ENCODE measurements at places on chromosomes 7 and 10.

- DNase-seq: no peak
Measured at GRCh38 chr7:105872491-105872890, 3.9 kb downstream of the ATXN7L1 start.

- DNase-seq: peak; percentile 65
Measured at GRCh38 chr7:116953906-116954838, 871 bp downstream of the ST7 start.

DNA sequence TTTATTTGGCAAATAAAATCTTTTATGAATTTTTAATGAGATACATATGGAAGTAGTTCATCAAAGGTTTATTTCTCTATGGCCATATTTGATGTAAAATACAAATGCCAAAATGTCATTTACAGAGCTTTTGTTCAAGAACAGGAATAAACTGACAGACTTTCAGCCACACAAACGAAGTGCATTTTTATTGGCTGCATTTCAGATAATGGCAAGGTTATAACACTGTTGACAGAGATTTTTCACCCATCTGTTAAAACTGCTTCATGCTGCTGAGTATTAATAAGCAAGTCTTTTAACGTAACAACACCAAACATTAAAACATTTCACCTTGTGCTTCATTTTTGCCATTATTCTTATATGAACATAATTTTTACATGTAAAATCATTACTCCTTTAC lies 254.4 kb downstream of the ANKRD7 start:
- no peak for DNase-seq

DNA sequence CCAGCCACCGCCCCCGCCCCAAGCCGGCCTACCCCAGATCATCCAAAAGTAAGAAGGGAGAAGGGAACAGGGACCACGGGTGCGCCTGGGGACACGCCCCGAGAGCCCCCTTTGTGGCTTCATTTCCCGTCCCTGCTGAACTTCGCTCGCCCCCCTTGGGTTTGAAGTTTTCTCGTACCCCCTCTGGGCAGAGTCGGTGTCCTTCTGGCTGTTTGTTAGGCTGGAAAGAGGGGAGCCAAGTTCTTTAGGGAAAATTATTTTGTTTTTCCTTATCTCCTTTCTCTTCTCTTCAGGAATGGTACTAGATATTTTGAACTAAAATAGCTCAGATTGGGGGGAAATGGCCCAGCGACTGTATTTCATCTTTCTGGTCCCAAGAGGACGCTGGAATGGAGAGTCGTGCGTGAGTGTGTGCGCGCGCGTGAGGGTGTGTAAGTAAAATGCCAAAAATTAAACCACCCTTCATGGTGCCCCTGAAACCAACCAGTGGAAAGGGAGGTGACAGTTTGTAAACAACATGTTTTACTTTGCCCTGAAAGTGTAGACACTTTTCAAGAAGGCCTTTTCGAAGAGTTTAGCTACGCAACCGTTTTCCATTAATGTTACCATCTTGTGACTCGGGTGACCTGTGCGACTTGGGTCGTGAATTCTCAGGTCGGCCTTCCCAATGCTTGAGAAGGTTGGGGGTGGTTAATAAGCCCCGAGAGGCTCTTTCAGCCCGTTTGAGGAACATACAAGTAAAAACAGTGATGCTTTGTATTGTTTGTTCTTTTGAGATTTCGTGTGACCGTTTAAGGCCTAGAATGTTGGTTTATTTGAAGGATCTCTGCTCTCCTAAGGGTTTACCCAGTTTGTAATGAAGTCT lies 694 bp downstream of the RBM20 start:
- no peak for DNase-seq

- DNase-seq: no peak
Measured at GRCh38 chr7:140992422-140992821, 22.3 kb downstream of the MRPS33 start.

DNA sequence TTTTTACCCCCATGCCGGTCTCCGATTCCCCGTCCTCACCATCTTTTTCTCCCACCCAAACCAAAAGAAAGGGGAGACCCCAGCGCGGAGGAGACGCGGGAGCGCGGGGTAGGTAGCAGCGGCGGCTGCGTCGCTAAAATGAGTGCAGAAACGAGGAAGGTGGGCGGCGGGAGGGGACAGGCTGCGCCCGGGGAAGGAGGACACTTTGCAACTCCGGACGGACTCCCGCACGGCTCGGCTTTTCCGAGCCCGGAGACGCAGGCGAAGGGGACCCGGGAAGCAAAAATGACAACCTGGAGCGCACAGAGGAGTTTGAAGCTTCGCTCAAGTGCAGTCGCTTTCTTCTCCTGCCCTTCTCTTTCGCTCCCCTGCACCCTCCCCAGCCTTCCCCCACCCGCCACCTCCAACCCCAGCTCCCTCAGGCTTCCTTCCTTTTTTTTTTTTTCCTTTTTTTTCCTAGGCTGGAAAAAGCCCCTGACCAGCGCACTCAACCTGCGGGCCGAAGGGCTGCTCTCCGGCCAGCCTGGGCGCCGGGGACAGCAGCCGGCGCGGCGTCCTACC lies 453 bp downstream of the SFMBT2 start:
- no peak for DNase-seq

- DNase-seq: no peak
Measured at GRCh38 chr7:133077394-133077793, 4.5 kb downstream of the CHCHD3 start.

GRCh38 chr10:78640796-78641636 lies 427.8 kb upstream of the ZMIZ1 start:
- no peak for DNase-seq

DNA sequence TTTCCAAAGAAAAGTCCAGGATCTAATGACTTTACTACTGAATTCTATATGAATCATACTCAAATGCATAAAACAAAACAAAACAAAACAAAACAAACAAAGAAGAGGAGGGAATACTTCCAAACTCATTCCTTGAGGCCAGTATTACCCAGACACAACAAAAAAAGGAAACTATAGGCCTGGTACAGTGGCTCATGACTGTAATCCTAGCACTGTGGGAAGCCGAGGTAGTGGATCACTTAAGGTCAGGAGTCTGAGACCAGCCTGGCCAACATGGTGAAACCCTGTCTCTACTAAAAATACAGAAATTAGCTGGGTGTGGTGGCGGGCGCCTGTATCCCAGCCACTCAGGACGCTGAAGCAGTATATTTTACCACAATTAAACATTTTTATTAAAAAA lies 114.6 kb downstream of the NRBF2 start:
- DNase-seq: no peak

DNA sequence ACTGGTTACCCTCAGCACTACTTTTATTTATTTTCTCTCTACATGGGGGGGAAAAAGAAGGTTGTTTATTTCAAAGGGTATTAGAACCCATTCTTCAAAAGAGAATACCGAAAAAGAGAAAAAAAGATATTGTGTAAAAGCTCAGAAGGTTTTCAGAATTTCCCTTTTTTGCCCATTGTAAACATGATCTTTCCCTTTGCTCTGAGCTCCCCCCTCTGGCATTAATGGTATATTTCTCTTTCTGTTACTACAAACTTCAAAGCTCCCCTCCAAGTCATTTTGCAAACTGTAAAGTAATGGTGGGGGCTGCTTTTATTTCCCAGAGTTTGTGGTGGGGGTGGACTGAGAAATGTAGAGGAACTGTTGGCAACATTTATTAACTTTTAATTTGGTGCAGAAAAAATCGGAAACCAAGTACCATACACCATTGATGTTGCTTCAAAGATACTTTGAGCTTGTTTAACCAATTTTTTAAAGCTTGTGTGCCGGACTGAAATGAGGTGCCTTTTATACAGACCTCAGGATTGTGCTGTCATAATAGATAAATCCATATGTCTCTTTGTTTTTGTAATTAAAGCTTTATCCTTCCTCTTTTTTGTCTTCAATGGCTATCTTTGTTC lies 181.5 kb downstream of the EXOC4 start:
- DNase-seq: peak; percentile 11

- no peak for DNase-seq
Measured at GRCh38 chr7:50664461-50664922, 99.3 kb upstream of the DDC start.

- DNase-seq: no peak
Measured at GRCh38 chr7:755413-755805, 28.3 kb upstream of the PRKAR1B start.

DNA sequence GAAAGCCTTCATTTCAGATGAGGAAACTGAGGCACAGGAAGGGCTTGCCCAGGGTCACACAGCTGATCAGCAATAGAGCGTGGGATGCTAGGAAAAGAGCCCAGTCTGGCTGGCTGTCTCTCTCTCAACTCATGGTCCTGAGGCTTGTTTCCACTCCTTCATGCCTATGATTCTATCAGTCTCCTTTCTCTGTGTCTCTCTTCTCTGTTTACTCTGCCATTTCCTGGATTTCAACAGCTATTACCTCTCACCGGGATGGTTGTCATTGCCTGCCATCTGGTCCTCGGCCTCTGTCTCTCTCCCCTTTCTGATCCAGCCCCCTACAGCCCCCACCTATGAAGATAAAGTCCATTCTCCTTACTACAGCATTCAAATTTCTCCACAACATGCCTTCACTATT lies 93.3 kb upstream of the AGBL3 start:
- no peak for DNase-seq

DNA sequence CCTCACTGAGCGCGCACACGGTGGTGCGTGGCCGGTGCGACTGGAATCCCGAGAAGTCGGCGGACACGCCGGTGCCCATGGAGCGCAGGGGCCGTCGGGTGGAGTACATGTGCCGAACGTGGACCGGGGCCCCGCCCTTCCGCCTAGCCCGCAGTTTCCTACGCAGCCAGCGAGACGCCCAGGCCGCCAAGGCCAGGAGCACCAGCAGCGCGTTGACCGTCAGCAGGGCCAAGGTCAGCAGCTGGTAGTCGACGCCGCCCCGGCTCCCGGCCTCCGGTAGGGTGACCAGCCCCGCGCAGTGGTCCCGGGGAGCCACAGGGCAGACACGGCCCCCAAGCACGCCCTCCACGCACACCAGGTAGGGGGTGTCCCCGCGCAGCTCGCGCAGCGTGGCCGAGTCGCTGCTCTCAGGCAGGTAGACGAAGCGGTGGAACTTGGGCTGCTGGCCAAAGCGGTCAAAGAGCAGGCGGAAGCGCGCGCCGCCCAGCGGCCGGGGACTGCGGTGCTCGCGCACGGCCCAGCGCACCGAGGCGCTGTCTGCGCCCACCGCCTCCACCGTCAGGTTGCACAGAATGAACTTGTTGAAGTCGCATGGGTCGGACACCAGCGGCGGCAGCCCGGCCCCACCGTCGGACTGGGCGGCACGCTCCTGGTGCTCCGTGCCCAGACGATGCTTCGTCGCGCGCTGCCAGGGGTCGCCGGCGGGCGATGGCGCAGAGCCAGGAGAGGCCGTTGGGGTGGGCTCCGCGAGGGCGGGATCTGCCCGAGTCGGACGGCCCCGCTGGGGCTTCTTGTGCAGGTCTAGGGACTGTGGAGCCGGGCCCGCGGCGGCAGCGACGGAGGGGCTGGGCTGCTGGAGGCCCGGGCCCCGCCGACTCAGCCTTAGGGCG lies 2.2 kb downstream of the TRIL start:
- no peak for DNase-seq

DNA sequence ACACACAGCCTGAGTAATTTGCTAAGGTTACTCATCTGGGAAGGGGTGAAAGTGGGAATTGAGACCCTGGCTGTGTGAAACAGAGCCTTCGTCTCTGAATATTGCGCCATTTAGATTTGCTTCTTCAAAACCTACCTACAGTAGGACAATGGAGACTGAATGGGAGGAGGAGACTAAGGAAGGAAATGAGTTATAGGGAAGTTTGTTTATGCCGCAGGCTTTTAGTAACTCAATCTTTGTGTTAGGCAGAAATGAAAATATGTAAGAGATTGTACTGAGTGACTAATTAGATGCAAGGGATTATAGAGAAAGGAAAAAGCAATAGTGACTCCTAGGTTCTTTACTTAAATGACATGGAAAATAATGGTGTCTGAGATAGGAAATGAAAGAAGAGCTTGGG lies 80.2 kb downstream of the KCND2 start:
- no peak for DNase-seq

- no peak for DNase-seq
Measured at GRCh38 chr7:134692344-134692705, 45.7 kb downstream of the BPGM start.

DNA sequence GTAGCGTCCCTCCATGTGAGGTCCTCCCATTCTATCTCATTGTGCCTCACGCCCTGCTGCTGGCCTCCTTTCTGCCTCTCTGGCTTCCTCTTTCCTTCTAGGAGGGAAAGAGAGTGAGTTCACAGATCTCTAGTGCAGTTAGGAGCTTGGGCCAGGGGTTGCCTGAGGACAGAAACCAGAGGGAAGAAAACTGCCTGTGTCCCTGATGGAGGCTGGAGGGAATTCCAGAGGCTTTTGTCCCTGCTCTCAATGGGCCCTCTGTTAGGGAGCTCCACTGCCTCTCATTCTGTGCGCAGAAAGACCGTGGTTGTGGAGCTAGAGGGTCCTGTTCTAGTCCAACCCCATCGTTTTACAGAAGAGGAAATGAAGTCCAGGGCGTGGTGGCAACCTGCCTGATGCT lies 4.6 kb downstream of the MARVELD1 start:
- no peak for DNase-seq

- no peak for DNase-seq
Measured at GRCh38 chr10:71073451-71074175, 138.8 kb upstream of the UNC5B start.

DNA sequence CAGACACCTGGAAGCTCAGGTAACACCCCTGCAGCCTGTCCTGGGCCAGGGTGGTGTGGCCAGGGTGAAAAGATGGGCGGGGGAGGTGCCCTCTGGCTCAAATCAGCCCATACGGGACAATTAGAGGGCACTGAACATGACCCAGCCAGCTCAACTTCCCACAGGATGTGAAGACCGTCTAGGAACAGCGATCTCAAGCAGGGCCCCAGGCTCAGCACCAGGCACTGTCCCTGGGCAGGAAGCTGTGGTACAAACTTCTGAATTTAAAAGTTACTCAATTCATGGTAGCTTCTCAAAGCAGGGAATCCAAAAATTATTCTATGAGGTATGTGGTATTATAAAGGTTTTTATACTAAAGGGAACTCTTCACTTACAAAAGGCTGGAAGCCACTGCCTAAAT lies 5.1 kb upstream of the GRB10 start:
- DNase-seq: no peak

- DNase-seq: no peak
Measured at GRCh38 chr7:80830584-80831285, 88.1 kb downstream of the SEMA3C start.

- DNase-seq: no peak
Measured at GRCh38 chr10:128046953-128047290, 79.3 kb downstream of the MKI67 start.

- DNase-seq: no peak
Measured at GRCh38 chr10:1411451-1411850, 325.9 kb downstream of the ADARB2 start.

DNA sequence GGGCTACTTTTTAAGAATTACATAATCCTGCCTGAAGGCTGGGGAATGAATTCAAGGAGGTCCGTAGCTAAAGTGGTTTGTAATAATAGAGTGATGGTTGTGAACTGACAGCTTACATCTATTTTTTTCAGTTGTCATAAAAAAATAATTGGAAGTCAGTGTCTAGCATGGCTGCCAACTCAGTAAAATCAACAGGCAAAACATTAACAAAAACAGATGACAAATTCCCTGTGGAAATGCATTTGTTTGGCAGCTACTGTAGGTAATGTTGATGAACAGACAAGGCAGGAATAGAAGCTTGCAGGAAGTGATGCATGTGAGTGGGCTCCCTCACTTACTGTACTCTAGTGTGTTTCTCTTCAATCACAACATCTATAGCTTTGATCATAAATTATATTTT lies 766.0 kb upstream of the POT1 start:
- no peak for DNase-seq

All from fibroblast of skin of left biceps (primary cell).